Stimulated activated CD8-positive, alpha-beta memory T cell treated with anti-CD3 and anti-CD28 coated beads, Interleukin-15, amount 100 ng/mL, for 4 hours (primary cell): ENCODE measurements at places on chromosomes 3 and 15.
A peak's percentile ranks its signal among the peaks of the same experiment; 100 is the strongest.

- no peak for DNase-seq
Measured at GRCh38 chr15:45604326-45604725, 17.1 kb downstream of the BLOC1S6 start.

DNA sequence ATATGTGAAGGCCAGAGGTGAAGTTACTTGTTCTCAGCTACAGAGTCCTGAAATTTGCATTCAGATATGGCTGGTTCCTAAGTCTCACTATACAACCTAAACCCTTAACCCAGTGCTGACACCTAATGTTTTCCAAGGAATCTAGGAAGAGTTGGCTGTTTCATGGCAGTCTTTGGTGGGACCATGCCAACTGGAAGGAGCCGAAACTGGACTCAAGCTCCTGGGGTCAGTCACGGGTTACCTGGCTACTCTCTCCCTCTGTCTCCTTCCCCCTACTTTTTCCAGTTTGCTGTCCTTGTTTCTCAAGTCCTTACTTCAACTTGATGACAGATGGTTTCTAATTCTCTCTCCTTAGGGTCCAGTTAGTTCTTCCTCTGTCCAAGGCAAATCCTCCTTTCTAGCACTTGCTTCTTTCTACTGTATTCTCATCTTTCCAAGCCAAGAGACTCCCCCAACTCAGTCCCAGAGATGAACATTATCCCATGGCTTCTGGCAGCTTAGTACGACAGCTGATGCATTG, 88.6 kb upstream of the COL6A5 start:
- no peak for DNase-seq

DNA sequence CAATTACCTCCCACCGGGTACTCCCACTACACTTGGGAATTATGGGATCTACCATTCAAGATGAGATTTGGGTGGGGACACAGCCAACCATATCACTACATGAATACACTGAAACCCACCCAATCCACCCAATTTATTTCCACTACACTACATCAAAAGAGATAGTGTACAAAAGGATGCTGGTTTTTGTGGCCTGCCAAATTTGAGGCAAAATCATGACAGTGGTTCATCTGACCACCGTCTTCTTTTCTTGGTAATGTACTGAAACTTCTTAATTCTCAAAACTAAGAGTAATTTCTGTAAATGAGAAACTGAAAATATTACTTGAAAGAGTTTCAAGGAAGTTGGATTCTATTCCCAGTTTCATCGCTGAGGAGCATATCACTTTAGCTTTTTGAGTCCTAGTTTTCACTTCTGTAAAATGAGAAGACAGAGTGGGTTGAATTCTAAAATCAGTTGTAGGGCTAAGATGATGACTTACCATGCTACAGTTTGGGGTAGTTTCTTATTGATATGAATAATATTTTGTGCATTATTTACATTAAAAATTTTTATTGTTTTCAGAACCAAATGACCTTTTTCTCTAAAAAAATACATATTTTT, 360.4 kb upstream of the CNTN6 start:
- DNase-seq = no peak

DNA sequence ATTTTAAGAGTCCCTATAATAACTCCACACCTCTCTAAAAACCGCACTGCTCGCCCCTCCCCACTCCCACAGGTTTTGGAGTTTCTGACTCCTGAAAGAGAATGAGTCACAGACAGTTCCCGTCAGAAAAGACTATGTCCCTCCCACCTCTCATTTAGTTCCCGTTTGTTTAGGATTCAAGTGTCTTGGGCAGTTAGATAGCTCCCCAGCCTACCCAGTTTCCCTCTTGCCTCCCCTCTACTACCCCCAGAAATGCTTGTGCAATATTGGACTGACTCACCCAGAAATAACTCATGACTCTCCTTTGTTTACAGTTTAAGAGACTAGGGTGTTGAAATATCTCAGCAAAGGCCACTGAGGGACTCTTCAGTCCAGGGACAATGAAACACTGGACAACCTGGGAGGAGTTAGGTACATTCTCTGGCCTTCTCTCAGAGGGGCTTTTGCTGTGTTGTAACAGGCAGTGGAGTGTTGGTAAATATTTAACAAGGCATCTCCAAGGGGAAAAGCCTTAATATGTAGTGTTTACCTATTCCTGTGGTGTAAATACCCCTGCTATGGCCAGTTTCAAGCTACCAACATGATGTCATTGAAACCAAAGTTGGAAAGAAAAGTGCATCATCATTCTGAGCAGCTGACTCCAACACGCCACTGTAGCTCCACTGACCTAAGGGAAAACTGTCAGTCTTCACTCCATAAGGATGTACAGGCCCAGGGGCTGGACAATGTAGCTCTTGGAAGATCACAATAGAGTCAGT, 96.1 kb upstream of the CHD2 start:
- DNase-seq = peak; percentile 12

GRCh38 chr3:126567696-126568438, 9.1 kb upstream of the C3orf22 start:
- DNase-seq = no peak

DNA sequence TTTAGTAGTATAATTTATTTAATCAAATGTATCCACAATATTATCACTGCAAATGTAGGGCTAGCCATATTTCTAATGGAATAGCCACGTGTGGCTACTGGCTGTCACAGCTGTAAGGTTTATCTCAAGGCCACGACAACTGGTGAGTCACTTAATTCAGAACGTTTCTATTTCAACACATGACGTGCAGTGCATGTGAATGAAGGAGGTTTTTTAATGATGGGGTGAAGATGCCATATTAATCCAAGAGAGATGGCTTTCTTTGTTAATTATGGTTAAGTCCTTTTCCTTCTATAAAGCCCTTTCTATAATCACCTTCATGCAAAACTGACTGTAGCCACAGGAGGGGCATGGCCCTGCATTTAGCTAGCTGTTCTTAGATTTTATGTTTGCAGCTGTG, 212.0 kb downstream of the FEZF2 start:
- DNase-seq = no peak

DNA sequence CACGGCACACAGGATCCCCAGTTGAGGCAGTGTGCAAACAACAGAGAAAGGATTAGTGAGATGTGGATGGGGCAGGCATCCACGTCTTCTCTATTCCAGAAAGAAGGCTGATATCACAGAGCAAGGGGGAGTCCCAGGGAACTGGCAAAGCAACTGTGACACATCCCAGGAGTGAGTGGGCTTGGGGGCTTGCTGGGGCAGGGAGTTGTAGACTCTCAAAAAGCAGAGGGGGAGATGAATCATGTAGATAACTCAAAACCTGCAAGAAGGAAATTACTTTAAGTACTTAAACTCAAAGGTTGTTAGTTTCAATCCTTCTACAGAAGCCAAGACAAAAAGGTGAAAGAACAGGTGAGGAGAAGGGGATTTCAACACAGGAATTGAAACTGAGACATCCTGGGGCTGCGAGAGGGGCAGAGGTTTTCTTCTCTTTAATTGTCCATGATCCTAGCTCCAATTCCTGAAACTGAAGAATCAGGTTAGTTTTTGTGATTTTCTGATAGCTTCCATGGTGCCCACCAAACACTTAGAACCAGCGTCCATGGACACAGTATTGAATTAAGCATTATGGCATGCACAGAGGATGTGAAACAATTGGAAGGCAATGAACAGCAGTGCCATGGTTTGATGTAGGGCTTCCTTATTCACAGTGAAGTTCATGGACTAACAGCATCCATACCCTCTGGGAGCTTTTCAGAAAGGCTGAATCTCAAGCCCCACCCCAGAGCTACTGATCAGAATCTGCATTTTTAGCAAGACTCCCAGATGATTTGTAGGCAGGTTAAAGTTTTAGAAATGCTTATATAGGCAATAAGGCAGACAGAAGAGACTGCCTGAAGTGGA, 52.0 kb downstream of the CCR3 start:
- no peak for DNase-seq

- no peak for DNase-seq
Measured at GRCh38 chr15:71541746-71542145, 268.6 kb upstream of the NR2E3 start.

- no peak for DNase-seq
Measured at GRCh38 chr15:62610265-62610869, 432.2 kb upstream of the TPM1 start.

DNA sequence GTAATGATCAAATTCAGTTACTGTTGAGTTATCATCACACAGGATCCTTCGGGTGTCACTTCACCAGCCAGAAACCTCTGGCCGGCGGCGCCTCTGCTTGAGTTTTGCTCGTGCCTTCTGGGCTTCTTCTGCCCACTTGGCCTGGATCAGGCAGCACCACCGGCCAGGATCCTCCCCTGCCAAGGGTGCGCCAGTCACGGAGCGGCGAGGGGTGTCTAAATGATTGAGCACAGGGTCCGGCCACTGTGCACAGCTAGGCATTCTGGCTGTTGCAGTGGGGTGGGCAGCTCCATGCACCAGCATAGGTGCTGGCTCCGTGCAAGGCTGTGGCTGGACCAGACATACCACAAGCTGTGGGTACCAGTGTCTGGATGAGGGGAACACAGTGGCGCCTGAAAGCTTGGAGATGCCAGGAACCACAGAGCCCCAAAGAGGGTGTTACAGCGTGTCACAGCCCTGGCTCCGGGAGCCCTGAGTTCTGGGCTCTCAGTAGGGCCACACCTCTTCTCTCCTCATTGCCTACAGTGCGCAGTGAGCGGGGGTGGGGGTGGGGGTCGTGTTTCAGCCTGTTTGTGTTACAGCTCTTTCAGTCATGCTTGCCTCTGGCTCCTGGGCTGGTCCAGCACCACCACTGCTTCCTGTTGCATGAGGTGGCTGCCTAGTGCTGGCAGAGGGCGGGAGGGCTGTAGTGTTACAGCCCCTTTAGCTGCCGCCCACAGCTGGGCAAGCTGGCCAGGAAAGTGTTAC, 169.4 kb downstream of the FNDC3B start:
- DNase-seq = no peak

GRCh38 chr15:86568378-86568777, 488.7 kb downstream of the AGBL1 start:
- no peak for DNase-seq

DNA sequence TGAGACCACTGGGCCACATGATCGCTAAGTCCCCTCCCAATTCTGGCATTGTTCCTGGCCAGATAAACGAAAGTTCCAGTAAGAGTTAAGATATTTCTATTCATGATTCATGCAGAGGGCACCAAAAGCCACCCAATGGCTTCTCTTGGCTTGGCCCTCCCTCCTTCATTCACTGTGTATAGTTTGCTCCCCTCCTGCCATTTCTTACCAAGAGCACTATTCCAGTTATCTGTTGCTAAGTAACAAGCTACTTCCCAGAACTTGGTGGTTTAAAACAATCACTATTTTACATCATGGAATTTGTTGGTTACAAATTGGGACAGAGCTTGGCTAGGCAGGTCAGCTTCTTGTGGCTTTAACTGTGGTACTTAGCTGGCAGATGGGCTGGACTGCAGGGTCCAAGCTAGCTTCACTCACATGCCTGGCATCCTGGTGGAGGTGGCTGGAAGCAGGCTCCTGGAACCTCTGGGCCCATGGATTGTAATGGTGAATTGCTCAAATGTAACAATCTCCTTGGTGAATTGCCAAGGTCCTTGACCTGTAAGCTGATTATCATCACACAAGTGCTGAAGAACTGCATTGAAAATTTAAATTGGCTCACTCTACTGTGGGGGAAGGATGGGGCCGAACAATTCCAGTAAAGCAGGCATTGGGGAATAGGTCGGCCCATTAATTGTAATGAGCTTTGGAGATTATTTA, 16.6 kb downstream of the EAF1 start:
- DNase-seq = no peak

GRCh38 chr3:183500319-183500718, 55.2 kb downstream of the KLHL6 start:
- DNase-seq = no peak

- no peak for DNase-seq
Measured at GRCh38 chr3:37922721-37923568, 61.3 kb downstream of the CTDSPL start.

- no peak for DNase-seq
Measured at GRCh38 chr3:114451051-114451451, 157.2 kb downstream of the TIGIT start.

DNA sequence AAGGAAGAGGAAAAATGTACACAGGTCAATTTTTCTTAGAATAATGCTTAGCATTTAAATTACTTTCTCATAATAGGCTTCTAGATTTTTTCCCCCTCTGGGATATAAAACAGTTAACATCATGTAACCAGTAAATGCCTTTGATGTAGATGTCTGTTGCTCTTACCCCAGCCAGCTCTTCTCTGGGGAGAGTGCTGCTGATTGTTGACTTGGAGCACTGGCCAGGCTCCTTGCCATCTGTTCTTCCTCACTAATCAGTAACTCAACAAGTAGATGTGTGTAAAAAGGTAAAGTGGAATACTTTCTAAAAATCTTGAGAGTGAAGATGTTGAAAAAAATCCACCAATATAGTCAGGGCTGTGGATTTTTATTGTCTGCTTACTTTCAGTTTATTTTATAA, 42.2 kb downstream of the RIOX2 start:
- DNase-seq = no peak

GRCh38 chr3:30042274-30042859, 564.0 kb upstream of the TGFBR2 start:
- DNase-seq = peak; percentile 13

GRCh38 chr3:9061634-9062033, 98.4 kb upstream of the RAD18 start:
- DNase-seq = no peak

GRCh38 chr3:48248095-48248850, 7.4 kb downstream of the ZNF589 start:
- no peak for DNase-seq

GRCh38 chr3:85574006-85574705, 615.4 kb downstream of the CADM2 start:
- no peak for DNase-seq

DNA sequence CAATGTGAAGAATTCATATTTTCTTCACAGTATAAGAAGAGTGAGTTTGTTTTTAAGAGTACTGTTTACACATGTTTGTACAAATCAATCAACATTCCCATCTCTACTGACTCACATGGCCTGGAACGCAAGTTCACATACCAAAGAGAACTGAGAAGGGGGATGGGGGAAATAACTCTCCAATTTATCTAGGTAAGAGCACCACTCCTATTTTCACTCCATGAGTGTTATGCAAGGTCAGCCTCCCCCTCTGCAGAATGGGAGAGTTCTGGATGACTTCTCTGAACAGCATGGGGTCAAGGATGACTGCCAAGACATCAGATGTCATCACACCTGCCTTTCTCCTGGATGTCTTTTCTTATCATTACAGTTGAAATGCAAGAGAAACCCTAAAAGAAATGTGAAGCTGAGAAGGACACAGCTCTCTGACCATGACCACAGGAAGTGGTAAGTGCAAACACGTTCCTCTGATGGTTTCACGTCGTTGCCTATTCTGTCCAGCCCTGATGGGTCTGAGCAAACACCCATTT, 95.2 kb downstream of the SEMA6D start:
- DNase-seq = no peak

GRCh38 chr3:3683261-3683660, 116.0 kb upstream of the LRRN1 start:
- no peak for DNase-seq

- DNase-seq = no peak
Measured at GRCh38 chr3:146131616-146132410, 29.2 kb downstream of the PLOD2 start.
